ENCODE measurements at places on chromosomes 13 and 19.

- DNase-seq, result no peak
Observed at GRCh38 chr13:72043366-72043765, 176.4 kb upstream of the DACH1 start.

DNA sequence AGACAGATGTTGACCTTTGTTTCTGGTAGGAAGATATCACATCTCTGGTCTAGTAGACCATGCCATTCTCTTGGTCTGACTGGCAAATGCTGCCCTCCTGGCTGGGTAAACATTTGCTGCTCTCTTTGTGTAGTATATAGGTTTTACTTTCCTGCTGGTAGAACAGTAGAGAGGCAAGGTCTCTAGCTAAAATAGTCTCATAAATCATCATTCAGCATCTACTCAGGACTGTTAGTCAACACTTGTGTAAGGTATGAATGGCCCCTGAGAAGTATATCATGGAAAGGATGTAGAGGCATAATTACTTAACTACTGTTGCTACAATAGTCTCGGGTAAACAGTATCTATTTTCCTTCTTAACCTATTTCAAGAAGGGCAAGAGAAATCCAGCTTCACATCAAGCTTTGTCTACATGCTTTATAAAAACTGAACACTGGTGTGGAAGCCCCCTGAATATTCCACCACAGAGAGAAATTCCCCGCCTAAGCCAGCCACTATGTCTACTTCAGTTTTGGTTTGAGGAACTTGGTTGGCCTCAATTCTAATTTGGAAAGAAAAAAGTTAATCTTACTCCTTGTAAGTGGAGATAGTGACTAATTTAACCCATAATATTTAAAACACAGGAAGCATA, 18.4 kb upstream of the MYCBP2 start:
- DNase-seq, result no peak

GRCh38 chr13:78595495-78596398, 7.6 kb downstream of the POU4F1 start:
- DNase-seq, result no peak

- no peak for DNase-seq
Observed at GRCh38 chr13:108549934-108550333, 79.5 kb upstream of the MYO16 start.

- DNase-seq, result no peak
Observed at GRCh38 chr19:17255150-17255621, 9.4 kb downstream of the USHBP1 start.

DNA sequence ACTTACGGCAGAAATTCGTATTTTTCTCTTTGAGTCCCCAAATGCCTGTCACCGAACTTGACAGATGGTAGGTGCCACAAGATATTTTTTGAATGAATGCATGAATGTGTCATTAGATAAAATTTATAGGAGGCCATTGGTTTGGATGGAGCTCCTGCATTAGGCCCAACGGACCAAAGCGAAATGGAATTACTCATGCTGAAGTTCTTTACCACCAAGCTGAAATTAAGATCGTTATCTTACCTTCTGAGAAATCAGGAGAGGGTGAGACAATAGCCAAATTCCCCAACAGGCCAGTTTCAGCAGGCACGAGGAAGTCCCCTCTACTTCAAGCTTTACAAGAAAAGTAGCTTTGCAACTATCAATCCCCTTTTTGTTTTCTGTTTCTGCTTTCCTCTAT, 452.5 kb upstream of the ARGLU1 start:
- no peak for DNase-seq

DNA sequence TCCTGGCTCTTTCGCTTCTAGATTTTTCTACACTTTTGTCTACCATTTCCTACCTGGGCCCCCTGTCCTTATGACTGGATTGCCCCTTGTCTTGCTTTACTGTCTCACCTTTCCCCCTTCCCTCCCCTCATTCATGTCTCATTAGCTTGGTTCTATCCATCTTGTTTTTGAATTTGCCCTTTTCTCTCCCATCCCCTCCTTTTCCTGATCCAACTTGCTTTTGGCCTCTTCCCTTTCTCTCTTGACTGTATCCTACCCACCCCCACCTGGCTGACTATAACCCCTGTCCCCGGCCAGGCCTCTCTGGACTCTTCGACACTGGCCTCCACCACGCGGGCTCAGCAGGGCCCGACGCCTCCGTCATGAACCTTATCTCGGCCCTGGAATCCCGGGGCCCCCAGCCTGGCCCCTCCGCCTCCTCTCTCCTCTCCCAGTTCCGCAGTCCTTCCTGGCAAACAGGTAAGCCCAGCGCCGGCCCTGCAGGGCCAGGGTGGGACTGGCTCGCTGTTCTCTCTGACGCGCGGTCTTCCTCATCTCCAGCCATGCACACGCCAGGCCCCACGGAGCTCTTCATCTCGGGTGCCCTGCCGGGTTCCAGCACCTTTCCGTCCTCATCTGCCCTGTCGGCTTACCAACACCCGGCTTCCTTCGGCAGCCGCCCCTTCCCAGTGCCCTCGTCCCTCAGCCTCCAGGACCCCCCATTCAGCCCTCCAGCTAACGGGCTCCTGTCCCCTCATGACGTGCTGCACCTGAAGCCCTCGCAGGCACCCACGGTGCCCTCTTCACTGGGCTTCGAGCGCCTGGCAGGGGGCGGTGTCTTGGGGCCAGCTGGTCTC, 3.4 kb downstream of the PRR12 start:
- DNase-seq, result no peak

DNA sequence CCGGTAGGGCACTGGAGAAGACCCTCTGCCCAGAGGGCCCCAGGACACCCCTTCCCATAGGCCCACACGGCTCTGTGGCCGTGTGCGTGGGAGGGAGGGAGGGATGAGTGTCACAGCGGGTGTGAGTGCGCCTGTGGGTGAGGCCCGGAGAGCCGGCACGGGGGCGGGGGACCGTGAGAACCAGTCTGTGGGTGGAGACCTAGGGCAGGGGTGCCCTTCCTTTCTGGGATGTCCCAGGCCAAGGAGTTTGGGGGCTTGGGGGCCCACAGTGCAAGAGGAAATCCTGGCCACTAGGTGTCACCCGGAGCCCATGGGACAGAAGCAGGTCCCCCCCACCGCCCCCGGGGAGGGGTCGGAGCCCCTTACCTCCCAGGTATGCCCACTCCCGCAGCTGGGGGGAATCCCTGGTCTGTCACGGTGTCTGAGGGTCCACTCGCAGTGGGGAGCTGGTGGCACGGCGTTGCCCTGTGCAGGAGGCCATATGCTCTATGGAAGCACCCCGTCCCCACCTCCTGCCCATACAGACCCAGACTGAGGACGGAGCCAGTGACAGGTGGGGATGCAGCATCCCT, 16.0 kb upstream of the SLC7A10 start:
- no peak for DNase-seq

DNA sequence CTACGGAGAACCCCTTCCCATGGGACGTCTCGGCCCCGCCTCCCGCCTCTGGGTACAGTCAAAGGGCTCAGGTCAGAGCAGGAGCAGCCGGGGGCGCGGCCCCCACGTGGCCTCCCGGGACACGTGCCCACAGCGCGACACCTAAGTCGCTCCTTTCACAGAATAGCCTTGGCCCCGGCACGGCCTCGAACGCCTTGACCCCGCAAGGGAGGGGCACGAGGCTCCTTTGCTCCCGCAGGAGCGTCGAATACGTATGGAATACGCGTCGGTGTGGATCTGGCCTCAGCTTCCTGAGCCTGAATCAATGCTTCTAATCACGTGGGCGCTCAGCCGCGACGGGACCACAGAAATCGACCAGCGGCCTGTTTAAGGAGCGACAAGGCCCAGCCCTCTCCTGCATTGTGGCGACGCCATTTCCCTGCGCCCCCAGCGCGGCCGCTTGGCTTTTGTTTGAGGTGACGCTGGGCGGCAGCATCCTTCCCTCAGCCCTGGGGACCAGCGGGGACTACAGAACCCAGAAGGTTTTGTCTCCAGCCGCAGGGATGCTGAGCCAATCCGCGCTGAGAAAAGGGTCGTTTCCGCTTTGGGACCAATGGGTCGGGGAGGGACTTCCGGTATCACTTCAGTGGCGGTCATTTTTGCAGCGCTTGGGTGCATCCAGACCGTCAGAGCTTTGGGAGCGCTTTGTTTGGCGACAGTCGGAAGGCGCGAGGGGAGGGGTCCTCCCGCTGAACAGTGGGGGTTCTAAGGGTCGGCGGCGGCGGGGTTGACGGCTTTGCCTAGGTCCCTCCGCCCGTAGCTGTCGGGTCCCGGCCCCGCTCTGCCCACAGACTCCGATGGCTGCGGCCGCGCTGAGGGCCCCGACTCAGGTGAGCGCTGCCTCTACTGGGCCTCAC, at the start of gene ZIK1:
TSS of gene ZIK1 (plus strand) at position 625 of the 896 bp plus-strand sequence. CDS start at position 837, 212 bp downstream.
- DNase-seq, result peak; percentile 86

Measured in left renal cortex interstitium (tissue), 4 donors.